Epithelial cell of proximal tubule (primary cell): ENCODE measurements at places on chromosomes 3 and 15.

DNA sequence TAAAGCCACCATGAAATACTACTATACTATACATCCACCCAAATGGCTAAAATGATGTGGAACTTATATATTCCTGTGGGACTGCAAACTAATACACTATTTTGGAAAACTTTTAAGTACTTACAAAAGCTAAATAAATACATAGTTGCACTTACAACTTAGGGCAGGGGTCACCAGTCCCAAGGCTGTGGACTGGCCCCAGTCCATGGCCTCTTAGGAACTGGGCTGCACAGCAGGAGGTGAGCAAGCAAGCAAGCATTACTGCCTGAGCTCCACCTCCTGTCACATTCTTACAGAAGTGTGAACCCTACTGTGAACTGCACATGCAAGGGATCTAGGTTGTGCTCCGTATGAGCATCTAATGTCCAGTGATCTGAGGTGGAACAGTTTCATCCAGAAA is 18.1 kb downstream of the PIGB start:
- DNase-seq = no peak

GRCh38 chr3:13130464-13131193 is 57.4 kb upstream of the IQSEC1 start:
- no peak for DNase-seq

- DNase-seq = no peak
Measured at GRCh38 chr3:69058180-69058946, 6.2 kb upstream of the TMF1 start.

DNA sequence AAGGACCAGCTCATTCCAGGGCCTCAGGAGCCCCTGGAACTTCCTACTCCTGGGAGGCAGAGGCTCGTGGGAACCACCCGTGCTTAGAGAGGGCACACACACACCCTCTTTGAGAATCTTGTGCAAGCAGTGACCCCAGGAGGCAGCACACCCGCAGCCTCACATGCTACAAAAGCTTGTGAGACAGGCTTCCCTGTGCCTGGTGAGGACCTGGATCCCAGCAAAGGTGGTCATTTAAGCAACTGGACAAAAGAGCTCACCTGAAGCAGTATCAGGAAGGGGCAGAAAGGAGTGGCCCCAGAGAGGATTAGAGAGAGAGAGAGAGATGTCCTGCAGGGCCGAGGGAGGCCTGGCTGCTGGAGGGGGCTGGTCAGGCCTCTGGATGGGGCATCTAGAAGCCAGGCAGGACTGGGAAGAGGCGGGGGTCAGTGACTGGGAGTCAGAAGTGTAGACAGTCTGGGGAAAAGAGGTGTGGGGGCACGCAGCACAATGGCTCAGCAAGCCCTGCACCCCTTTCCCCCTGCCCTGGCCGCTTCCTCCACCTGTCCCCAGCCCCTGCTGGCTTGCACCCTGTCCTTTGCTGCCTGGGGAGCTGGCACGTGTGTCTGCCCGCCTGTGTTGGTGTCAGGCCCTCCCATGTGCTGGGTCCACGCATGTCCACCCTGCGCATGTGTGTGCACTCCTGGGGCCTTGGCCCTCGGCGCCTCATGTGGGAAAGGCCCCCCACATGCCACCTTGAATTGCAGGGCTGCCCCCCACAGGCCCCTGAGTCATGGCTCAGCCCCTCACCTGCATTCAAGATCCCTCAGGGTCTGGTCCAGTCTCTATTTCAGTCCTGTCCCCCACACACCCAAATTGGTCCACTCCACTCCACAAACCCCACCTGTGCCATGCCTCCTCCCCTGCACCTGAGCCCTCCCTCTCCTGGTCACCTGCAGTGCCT is 36.9 kb downstream of the TSPAN3 start:
- no peak for DNase-seq

GRCh38 chr3:21954709-21955108 is 203.7 kb upstream of the ZNF385D start:
- DNase-seq = no peak

GRCh38 chr3:156586905-156587759 is 32.2 kb upstream of the SSR3 start:
- no peak for DNase-seq

DNA sequence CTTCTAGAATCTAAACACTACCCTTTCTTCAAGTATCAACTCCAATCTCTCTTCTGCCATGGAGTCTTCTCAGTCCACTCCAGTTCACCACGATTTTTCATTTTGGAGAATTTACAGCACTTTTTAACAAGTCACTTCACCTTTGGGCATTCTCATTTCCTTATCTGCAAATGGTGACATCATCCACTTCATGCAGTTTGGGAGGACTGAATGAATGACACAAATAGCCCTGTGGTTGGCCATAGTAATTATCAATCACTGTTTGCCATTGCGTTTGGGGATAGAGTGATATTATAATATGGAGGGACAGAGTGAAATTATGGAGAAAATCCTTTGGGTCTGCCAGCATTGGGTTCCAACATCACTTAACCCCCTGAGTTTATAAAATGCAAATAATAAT is 38.0 kb upstream of the TM4SF1 start:
- DNase-seq = no peak

GRCh38 chr3:133426721-133427120 is 26.9 kb downstream of the BFSP2 start:
- DNase-seq = no peak

DNA sequence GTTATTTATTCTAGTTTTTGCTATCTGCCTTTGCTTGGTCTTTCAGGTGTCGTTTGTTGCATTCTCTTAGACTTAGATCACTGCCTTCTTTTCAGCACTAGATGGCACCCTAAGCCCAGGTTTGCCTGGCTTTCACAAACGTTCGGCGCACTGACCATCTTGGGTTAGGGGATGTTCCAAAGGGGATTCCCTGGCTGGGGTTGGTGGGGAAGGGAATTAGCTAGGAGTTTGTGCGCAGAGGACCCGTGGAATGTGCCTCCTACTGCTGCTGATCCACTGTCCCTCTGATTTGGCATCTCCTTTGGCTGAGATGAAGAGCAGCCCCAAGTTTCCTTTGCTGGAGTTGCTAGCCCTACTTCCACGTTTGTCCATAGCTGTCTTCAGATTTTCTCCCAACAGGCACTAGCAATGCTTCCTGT is 33.9 kb downstream of the PFN2 start:
- DNase-seq = no peak

- DNase-seq = no peak
Measured at GRCh38 chr3:17730318-17730967, 12.0 kb downstream of the TBC1D5 start.

DNA sequence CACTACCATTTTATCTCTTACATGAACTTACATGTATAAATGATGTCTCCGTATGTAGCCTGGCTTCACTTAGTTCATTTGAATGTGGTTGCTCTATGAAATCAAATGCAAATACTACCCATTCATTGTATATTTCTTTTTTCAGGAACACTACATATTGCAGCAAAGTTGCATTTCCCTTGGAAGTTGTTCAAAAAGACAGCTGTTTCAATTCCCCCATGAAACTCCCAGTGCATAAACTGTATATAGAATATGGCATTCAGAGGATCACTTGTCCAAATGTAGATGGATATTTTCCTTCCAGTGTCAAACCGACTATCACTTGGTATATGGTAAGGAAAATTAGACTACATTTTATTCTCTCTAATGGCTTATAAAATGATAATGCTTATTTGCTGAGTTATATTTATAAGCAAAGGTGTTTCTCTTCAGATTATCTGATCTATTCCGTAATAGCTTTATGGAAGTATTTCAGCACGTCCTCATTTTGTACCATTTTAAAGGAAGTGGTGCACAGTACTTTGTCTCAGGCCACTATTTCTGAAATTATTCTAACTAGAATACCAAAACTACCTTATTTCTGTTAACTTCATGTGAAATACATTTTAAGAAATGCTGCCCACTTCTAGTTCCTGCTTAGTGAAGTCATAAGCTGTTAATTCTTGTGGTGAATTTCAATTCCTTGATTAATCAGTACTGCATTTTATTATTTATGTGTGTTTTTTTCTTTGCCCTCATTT is 95.1 kb downstream of the IL1RAP start:
- DNase-seq = no peak

DNA sequence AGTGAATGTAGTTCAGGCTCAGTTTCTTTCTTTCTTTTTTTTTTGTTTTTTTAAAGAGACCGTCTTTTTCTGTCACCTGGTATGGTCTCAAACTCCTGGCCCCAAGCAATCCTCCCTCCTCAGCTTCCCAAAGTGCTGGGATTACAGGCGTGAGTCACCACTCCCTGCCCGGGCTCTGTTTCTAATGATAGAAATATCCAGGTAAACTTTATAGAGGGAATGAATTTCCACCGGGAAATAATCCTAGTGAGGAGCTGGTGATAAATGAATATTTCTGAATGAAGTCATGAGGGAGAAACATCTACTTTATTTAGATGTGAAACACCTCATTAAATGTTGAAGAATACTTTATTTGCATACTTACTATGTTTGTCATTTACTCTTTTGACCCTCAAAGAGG is 7.2 kb downstream of the RNF13 start:
- no peak for DNase-seq

DNA sequence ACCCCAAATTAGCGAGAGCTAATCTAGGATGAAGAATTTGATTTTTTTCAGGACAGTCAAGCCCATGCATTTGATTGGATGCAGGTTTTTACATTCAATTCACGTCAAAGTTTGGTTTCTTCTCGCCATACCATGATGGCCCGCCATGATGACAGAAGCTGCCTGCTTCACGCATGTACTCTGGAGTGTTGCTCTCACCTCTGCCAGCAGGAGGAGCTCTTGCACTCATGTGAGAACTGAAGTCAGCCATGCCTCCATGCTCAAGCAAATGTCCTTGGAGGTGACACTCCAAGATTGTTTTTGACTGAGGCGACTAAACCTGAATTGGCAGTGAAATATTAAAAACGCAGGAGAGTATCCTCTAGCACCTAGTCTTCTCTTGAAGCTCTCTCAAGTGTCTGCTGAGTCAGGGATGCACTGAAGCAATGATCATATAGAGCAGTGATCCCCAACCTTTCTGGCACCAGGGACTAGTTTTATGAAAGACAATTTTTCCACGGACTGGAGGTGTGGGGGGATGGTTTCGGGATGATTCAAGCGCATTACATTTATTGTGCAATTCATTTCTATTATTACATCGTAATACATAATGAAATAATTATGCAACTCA is 120.9 kb downstream of the SAMMSON start:
- DNase-seq = peak; percentile 31

- DNase-seq = no peak
Measured at GRCh38 chr15:39054128-39054732, 489.6 kb upstream of the RASGRP1 start.

DNA sequence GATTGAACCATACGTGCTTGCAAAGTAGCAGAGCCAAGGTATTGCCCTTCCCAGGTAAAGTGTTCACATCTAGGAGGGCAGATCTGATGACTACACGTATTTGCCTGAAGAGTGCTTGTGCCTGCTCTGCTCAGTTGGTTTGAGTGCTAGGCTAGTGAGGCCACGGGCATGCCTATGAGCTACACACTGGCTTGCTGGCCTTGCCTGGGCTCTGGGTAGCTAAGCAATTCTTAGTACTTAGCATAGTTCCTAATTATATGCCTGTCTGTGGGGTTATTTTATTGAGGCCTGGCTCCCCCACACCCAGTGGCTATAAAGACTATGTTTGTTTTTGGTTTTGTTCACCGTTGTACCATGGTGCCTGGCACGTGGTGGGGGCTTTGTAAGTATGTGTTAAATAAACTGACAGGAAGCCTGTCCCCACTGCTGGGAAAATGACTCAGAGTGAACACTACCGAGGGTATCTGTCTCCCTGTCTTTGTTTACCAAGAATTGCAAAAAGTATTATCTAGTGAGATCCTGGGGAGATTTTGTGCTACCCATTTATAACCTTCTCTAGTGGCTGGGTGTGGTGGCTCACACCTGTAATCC is 72.1 kb upstream of the ETV5 start:
- no peak for DNase-seq

DNA sequence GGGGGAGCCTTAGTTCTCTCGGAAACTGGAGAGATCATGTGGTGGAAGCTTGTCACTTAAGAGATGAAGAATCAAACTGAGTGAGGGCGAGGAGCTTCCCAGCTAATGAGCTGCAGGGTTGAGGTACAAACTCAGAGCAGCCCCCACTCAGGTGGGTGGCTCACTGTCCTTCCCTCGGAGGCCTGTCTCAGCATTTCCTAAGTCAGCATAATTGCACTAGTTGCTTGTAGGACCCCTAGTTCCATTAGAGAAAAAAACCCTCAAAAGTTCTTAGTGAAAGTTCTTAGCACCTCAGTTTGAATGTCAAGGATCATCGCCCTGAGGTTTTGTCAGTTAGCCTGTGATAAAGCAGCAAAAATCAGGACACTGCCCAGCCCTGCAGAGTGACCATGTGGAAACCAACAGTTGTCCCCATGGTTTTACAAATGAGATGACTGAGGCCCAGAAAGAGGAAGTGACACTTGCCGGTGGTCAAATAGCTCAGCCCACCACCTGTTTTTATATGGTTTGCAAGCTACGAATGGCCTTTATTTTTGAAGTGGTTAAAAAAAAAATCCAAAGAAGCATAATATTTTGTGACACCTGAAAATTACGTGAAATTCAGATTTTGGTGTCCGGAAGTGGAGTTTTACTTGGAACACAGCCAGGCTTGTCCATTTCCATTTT is 11.9 kb downstream of the SMAD6 start:
- no peak for DNase-seq
